ENCODE measurements at places on chromosomes 5 and 9. TPM values are rescaled to one million over a fixed set of nuclear protein-coding genes. Genes with fewer than 3 reads are reported as not detected.

GRCh38 chr5:135059000-135059923, 25.2 kb upstream of the PITX1 start:
- DNase-seq, result no peak

DNA sequence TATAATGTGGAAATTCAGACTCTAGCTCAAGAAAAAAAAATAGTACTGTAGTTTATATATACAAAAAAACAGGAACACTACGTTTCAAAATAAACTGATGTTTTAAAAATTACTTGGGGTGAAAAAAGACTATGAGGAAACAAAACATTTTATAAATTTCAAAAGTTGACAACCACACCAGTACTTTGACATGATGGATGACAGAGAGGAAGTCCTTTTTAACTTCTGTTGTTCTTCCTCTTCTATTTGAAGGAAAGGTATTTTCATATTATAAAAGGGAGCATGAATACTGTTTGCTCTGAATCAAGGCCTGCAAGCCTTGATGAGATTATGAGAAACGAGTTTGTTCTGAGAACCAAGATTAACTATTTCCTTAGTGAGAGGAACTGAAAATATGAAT, 456.9 kb downstream of the TAF11L14 start:
- DNase-seq, result no peak

GRCh38 chr5:138457531-138458275, 7.6 kb upstream of the EGR1 start:
- DNase-seq, result no peak

DNA sequence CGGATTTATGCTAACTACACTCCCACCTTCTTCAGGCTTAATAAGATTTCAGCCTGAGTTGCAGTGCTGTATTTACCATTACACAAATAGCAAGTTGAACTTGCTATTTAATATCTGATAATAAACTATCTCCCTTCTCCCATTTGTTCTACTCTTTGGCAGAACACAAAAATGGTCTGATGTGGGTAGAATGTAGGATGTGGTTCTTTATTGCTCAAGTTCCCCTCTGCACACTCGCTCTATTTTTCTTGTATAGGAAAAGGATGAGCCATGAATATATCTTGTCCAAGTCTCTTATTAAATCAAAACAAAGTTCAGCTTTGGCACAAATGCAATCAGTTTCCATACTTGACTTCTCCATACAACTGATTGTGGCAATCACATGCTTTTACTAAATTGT, 37.2 kb upstream of the KIF2A start:
- no peak for DNase-seq

- no peak for DNase-seq
Observed at GRCh38 chr5:79736528-79737514, 47.2 kb downstream of the CMYA5 start.

DNA sequence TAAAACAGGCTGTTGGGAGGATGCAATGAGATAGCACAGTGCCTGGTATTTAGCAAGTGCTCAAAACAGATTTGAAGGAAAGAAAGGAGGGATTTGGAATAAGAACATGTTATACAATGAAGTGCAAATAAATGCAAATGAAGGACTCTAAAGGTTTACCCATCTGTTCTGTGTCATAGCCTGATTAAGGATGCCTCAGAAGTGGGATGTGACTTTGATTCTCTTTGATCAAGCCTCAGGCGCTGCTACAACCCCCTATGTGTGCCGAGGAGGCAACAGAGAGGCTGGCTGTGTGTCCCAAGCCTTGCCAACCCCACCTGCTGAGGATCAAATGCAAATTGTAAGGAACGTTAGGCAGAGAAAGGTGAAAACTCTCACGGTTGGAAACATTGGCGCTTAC, 27.2 kb downstream of the GGTA1 start:
- no peak for DNase-seq

GRCh38 chr5:11443831-11444230, 460.4 kb downstream of the CTNND2 start:
- no peak for DNase-seq

DNA sequence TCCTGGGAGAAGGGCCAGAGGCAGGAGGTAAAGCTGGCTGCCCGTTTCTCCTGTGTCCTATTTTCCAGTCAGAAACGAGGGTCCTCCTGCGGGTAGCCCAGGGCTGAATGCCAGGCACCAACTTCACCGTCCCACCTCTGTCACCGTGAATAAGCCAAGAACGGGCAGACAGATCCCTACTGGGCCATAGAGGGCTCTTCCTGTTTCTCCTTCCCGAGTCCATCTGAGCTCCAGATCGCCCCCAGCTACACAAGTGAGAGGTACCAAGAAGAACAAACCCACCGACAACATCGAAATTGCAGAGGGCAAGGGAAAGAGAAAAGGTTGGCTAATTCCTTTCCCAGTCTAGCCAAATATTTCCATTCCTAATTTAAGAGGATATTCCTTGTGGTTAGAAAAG, 93.7 kb downstream of the SPOCK1 start:
- DNase-seq, result no peak

DNA sequence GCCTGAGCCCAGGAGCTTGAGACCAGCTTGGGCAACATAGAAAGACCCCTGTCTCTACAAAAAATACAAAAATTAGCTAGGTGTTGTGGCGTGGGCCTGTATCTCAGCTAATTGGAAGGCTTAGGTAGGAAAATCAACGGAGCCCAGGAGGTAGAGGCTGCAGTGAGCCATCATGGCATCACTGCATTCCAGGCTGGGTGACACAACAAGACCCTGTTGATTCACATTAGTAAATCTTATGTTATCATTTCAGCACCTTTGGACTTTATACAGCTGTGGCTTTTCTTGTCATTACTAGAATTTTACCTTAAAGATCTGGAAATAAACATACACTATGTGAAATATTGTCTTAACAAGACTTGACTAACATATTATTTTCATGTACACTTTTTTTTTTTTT, 185.0 kb downstream of the ZNF608 start:
- no peak for DNase-seq

GRCh38 chr9:102521097-102521755, 473.9 kb upstream of the CYLC2 start:
- no peak for DNase-seq

DNA sequence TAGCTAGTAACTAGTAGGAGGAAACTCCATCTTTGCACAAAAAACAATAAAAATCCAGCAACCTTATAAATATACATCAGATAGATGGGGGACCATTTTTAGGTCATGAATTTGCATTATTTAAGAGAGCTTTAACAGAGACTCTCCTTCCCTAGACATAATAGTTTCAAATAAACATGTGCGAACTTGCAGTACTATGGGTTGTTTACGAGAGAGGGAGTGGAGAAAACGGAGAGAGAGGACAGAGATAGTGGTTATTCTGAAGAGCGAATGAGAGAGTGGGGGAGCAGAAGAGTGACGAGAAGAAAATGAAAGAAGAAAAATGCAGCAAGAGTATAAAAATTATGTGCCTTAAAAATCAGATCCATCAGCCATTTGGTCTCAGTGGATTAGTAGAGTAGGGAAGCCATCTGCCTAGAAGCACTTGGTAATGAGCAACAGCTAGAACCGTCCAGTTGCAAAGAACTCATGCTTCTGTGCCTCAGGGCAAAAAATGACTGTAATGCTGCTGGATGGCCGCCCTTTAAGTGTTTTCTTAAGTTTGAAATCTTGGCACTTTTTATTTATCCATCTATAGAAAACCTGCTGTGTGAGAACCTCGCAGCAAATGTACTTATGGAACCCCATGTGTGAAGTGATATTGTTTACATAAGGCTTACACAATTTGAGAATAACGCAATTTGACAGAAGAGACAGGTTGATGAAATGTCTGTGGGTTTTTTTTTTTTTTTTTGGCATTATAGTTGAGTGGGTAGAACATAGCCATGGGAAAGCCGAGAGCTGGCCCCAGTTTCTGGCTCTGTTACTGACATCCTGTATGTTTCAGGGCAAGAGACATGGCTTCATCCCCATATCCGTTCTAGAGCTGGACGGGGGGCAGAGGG, 95.6 kb upstream of the ZNF608 start:
- DNase-seq, result peak; percentile 31

GRCh38 chr9:89935801-89936200, 331.0 kb downstream of the GADD45G start:
- DNase-seq, result no peak

DNA sequence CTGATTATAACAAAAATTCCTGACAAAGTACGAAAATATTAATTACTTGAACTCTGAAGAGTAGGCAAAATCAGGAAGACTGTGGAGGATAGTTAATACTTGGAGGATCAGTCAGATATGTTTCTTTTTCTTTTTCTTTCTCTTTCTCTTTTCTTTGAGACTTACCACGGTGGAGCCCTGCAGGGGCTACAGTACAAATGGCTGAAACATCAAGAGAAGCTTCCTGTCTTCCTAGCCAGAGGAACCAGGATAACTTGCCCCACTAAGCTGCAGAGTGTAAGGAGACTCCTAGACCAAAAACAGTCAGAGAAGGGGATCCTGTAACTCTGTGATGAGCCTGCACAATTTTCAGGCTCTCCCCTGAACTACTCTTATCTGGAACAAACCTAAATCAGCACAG, 324.6 kb upstream of the TYRP1 start:
- no peak for DNase-seq

DNA sequence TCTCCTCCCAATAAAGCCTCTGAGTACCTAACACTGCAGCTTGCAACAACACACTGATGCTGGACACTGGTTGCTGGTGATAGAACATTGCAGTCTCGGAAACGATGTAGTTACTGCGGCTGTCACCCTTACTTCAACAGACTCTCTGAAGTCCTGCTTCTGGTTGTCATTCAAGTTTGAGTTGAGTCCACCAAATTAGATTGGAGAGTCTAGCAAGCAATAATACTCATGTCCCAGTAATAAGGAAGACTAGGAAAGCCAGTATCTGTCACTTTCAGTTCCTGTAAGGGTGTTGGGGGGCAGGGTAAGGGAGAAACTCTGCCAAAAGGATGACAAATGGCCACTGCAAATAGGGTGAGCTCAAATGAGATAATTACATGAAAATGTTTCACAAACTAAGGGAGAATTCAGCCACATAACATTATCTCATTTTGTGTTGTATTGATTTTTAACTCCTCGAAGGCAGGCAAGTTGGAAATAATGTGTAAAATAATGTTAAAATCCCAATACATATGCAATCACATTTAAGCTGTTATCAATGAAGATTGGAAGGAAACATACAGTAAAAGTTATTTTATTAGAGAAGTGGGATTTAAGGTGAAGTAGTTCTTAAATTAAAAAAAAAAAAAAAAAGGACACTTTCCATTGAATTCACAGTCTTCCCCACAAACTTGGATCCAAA, 849 bp upstream of the IFT74 start:
- DNase-seq, result no peak

GRCh38 chr9:81224166-81225081, 464.9 kb downstream of the TLE1 start:
- peak; percentile 65 for DNase-seq

DNA sequence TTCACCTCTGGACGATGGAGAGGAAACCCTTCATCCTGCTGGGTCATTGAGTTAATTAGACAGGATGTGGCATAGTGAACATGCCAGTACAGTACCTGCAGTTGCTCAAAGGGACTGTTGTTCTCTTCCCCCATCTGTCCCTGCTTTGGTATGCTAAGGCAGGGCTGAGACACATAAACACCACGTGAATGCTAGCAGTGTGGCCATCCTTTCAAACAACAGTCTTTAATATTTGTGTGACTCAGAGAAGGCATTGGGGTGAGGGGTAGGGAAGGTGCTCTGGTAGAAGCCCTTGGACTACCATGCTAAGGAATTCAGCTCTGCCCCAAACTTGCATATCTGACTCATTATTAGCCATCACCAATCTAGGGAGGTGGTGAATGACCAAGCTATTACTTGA, 180.2 kb upstream of the ZNF618 start:
- DNase-seq, result no peak

DNA sequence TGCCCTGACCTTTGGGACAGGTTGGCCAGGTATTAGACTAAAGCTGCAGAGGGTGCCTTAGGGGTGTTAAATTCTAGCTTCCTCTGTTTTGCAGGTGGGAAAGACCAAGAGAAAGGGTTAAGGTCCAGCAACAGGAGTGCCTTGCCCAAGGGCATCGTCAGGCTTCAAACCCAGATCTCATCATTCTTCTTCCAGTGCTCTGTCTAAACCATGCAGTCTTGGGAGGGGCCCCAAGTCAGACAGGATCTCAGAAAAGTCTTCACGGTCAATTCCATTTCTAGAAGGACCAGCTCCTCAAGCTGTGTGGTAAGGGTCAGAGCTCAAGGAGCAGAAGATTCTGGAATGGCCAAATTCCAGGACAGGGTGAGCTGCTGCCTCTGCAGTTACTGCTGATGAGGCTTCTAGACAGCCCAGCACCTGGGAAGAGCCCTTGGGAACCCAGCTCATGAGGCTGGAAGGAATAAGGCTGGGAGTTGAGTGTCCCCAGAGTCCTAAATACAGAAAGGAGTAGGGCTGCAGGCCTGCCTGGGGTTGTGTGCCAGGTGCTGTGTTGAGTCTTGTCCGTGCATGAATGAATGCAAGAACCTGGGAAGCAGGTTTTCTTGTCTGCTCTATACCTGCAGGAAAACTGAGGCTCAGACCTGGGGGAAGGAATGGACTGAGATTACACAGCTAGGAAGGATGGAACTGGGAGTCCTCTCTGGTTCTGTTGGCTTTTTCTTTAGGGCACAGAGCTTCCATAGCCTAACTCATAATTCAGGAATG, 69.3 kb downstream of the WWC1 start:
- DNase-seq, result no peak

GRCh38 chr9:38003230-38003629, 65.8 kb downstream of the SHB start:
- no peak for DNase-seq

DNA sequence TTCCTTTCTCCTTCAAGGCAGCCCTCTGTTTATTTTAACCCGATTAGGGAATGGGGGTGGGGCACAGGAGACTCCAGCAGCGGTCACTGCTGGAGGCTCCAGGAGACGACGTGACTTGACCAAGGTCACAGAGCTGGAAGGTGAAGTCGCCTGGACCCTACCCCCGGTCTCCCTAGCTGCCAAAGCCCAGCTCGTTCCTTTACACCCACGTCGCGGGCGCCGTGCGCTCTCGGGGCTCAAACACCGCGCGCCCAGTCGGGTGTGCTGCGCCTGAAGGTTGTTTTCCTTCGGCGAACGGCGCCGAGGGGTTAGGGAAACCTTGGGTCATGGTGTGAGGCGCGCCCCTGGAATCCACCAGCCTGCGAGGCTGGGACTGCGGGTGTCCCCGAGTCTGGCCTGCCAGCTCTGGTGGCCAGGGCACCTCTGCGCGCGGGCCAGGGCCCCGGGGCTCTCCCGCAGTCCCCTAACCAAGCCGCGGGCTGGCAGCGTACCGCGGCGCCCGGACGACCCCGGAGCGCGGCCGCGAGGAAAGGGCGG, 747 bp upstream of the UNC5A start:
- no peak for DNase-seq

- DNase-seq, result no peak
Observed at GRCh38 chr9:124238546-124239140, 19.1 kb upstream of the NEK6 start.

The TAS2R1 gene
- total RNA-seq, result not detected

The PTCH1 gene
- 108 TPM for total RNA-seq

The TXNDC8 gene
- total RNA-seq, result not detected

The DNAI1 gene
- total RNA-seq, result not detected

The IL9 gene
- not detected for total RNA-seq
